ENCODE measurements at places on chromosomes 5 and 9.
A peak's percentile ranks its signal among the peaks of the same experiment; 100 is the strongest.

GRCh38 chr9:92807757-92808725, 43.4 kb upstream of the BICD2 start:
- peak; percentile 39 for DNase-seq

DNA sequence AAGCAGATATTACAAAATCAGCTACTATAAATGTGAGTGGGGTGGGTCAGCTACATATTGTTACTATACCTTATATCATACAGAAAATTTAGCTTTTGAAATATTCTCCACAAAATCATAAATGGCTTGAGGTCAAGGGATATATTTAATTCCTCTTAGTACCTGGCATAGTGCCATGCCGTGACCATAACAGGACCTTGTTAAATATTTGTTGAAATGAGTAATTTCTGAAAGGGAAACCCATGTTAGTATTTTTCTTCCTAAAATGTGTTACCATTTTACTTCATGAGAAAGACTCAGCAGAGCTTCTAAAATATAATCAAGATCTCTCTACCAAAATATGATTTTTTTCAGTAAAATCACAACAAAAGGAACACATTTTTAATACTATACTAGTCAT, 14.8 kb downstream of the ATP10B start:
- no peak for DNase-seq

GRCh38 chr9:129669946-129670345, 4.5 kb downstream of the PRRX2 start:
- DNase-seq, result no peak

GRCh38 chr5:139451176-139451575, 11.4 kb downstream of the ECSCR start:
- no peak for DNase-seq

DNA sequence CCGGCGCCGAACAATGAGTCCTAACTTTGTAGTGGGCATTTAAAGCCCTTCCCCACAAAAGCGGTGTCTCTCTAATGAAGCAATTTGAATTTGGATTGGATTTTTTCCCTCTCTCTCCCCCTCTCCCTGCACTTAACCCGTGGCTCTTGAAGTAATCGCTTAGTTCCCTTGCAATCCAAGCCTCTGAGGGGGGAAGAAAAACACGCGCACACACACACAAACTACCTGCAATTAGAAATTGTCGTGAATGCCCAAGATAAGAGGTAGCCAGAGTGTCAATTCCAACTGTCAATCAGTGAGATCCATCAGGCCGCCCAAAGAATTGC, 1.2 kb downstream of the LHX6 start:
- no peak for DNase-seq

GRCh38 chr5:95223566-95224258, 61.2 kb downstream of the MCTP1 start:
- no peak for DNase-seq

GRCh38 chr5:109859537-109859936, 169.8 kb downstream of the MAN2A1 start:
- DNase-seq, result no peak

DNA sequence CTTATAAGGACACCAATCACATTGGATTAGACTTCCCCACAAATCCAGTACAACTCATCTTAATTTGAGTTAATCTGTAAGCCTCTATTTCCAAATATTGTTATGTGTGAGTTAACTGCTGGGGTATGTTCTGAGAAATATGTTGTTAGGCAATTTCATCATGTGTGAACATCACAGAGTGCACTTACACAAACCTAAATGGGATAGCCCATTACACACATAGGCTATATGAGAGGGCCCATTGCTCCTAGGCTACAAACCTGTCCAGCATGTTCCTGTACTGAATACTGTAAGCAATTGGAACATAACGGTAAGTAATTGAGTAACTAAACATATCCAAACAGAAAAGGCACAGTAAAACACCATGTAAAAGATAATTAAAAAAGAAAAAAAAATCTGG, 19.1 kb upstream of the ARSI start:
- DNase-seq, result no peak

DNA sequence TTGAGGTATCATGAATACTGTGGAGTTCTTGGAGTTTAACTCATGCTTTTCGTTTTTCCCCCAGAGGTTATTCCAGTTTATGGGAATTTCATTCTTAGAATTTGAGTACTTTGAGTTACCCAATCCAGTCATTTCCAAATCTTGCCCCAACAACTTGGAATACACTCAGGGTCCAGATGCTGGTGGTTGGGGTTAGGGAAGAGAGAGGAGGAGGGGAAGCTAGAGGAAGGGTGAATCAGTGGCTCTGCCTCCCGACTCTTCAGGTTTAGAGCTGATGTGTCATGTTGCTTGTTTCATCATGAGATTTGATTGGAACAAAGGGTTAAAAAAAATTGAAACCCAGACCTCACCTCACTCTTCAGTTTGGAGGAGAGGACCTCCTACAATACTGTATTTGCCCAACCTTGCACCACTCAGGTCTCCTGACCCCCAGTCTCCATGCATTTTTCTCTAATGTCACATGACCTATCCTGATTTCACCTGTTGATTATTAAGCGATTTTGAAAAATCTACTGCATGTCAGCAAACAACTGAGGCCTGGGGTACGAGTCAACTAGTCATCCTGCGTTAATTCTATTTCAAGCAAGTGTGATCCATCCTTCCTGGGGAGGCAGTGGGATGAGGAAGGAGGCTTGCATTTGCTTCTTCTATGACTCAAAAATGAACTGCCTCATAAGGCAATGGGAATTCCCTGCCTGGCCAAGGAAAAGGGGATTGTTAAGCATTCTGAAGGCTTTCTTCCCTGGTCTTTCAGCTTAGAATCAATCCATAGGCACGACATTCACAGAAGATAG, 6.2 kb upstream of the SLC1A3 start:
- no peak for DNase-seq

DNA sequence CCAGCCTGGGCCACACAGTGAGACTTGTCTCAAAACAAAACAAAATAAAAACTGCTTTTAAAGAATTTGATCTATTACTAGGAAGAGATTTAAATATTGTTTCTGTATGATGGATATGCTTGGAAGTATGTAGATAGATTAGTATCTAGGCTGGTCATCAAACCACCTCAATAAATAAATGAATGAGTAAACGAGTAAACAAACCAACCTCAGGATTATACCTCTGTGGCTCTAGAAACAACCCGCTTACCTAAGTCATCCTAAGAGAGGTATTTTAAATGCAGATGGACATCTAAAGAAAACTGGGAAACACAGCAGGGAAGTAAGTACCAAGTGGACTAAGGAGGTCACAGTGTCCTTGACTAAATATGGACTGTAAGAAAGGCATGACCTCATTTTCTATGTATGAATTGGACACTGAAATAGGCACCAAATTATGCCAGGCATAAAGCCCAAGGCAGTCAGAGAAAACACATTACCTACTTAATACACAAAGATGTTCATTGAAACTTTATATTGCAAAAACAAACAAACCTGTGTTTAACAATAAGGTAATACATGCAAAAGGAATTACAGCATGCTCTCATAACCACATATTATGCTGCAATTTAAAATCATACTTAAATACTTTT, 7.3 kb downstream of the ANKH start:
- no peak for DNase-seq

GRCh38 chr5:150758203-150758530, 650 bp downstream of the DCTN4 start:
- no peak for DNase-seq

DNA sequence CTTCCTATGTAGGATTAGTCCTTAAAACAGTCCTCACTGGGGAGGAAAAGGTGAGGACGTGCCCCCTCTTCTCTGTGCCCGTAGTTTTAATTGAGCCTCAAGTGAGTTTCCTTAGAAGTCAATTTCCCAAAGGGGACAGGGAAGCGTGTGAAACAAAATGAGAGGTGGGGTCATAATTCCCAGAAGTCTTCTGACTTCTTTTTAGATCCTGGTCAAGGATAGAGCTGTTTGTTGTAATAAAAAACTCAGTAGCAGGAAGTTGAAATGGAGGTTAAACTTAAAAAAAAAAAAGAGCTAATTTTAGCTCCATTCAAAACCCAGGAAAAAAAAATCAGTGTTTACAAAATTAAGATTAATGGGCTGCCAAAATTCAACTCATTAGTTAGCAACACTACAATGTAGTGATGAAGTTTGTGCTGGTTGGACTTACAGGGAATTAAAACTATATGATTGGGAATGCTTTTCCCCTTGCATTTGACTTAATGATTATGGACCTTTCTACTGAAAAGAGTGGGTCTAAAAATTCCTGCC, 158.3 kb upstream of the MEF2C start:
- no peak for DNase-seq

Data from T-helper 1 cell (primary cell).